ENCODE measurements at places on chromosomes 7 and 10. TPM values are rescaled to one million over a fixed set of nuclear protein-coding genes. Genes with fewer than 3 reads are reported as not detected.

MNX1 gene
- not detected for total RNA-seq

DAGLB gene
- 21.5 TPM for total RNA-seq

PCBD1 gene
- total RNA-seq, result 40.9 TPM

ASZ1 gene
- not detected for total RNA-seq

GRCh38 chr10:26222563-26222962 lies 6.0 kb downstream of the GAD2 start:
- no peak for DNase-seq
- H3K27ac ChIP-seq, result no peak overlapping the region
- H3K36me3 ChIP-seq, result no peaks in the 10 kb centered on the region
- H3K4me3 ChIP-seq, result no peak overlapping the region

DNA sequence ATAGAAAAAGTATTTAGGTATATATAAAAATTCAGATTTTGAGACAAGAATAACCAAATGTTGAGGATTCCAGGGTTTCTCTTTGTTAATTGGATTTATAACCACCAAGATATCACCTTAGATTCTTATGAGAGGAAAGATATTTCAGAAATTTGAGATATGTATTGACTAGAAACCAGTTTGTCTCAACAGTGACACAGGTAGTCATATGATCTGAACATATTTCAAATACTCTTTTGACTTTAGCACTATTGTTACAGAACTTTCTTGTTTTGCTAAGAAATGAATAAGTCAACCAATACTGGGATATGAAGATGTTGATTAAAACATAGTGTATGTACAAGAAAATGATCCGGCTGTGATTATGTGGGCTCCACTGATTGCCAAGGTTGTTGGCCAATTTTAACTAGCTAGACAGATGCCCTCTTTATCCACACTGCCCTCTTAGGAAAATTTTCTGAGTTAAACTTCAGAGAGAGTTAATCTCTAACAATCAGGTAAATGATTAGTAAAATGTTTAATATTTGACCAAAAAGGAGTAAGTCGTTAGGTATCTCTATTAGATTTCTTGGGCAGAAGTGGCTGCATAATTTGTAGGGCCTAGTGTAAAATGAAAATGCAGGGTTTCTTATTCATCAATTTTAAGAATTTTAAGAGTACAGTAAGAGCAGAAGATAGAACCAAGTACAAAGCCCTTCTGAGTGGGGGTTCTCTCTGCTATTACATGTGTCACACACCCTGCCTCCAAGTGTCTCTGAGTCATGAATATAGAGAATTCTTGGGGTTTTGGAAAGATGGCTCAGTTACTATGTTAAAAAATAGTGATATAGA lies 376.0 kb downstream of the TFEC start:
- no peak overlapping the region for H3K4me3 ChIP-seq
- no peaks in the 10 kb centered on the region for H3K4me1 ChIP-seq
- no peak for DNase-seq
- H3K27me3 ChIP-seq, result no peaks in the 10 kb centered on the region
- no peak overlapping the region for H3K27ac ChIP-seq

DNA sequence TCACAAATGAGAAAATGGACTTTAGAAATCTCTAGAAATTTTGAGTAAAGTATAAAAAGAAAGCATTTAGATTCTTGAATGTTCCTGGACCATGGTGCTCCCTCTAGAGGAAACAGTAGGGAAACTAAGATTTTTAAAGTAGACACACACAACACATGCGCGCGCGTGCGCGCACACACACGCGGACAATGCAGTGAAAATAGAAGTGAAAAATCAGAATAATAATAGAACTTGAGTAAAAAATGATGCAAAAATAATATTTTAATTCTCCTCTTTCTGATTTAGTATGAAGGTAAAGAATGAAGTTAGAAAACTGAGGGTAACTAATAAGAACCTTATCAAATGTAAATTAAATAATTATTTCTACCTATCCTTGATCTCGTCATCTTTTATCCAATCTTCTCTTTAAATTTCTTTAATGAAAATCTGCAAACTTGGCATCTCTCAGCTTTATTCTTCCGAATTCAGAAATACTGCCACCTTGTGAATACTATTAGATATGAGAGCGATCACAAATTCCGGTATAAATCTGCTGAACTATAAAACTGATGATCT lies 117.0 kb upstream of the AMPH start:
- no peak for DNase-seq
- no peak overlapping the region for H3K27ac ChIP-seq
- H3K36me3 ChIP-seq, result peaks cover 56% of the 10 kb centered on the region
- H3K4me1 ChIP-seq, result peaks cover 4% of the 10 kb centered on the region

- H3K36me3 ChIP-seq, result peaks cover 10% of the 10 kb centered on the region
- H3K27ac ChIP-seq, result no peak overlapping the region
- no peak overlapping the region for H3K4me3 ChIP-seq
These were observed 38.5 kb downstream of the KCTD7 start for GRCh38 chr7:66667023-66667728.

DNA sequence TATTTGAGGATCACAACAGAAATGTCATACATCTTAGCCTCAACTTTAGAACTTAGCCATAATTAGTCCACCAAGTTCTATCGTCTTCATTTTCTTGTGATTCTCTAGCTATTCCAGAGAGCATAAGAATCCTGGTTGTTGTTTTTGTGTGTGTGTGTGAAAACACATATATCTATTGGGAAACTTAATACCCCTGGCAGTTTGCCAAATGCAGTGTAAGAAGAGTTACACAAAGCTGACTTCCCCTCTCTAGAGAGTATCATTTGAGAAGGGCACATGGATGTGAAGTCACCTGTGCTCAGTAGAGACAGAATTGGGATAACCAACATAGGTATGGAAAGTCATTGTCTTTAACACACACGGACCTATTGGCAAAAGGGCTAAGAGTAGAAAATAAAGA lies 19.3 kb downstream of the FOXI2 start:
- H3K4me1 ChIP-seq, result no peaks in the 10 kb centered on the region
- no peak overlapping the region for H3K4me3 ChIP-seq
- H3K27me3 ChIP-seq, result no peaks in the 10 kb centered on the region
- no peaks in the 10 kb centered on the region for H3K36me3 ChIP-seq
- no peak for DNase-seq

DNA sequence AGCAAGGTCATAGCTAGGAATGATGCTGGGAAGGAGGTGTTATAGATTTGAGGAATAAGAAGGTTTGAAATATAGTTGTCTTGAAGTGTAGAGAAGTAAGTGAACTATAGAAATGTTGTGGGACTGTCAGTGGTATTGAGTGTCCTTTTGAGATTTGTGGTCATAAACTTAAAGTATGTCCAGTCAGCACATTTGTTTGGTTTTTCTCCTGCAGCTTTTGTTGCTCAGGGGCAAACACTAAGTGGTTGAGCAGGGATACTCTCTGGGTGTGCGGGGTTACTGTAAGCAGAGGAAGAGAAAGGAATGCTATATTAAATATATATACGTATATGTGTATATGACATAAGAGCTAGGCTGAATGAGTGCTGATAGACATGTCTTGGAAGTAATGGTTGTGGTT lies 67.1 kb downstream of the HECTD2 start:
- no peak overlapping the region for H3K4me3 ChIP-seq
- peak overlapping the region; percentile 71 for H3K27ac ChIP-seq
- DNase-seq, result no peak
- H3K4me1 ChIP-seq, result peaks cover 10% of the 10 kb centered on the region
- H3K27me3 ChIP-seq, result no peaks in the 10 kb centered on the region

DNA sequence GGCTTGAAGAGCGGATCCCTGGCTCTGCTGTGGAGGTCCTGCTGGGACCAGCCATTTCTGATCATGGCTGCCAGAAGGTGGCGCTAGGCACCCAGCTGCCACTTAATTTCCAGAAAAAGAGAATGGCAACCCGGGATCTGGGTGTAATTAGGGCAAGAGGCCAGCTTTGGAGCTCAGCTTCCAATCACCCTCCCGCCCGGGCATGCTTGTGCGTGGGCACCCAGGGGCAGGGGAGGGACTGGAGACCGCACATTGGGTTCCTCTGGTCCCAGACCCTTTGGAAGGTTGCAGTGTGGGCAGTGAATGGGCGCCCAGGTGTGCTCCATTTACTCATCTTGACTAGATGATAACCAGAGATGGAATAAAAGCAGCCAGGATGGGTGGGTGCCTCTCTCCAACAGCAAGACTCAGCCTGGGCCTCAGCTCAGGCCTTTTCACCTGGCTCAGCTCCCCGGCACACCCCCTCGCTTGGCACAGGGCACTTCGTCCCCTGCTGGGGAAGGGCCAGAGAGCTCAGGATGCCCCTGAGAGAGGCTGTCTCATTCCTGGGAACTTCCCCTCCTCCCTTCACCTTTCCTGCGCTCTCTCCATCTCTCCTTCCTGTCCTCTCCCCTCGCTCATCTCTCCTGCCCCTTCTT lies 14.7 kb downstream of the FAM241B start:
- peaks cover 37% of the 10 kb centered on the region for H3K4me1 ChIP-seq
- H3K36me3 ChIP-seq, result no peaks in the 10 kb centered on the region
- no peaks in the 10 kb centered on the region for H3K27me3 ChIP-seq
- H3K27ac ChIP-seq, result no peak overlapping the region
- DNase-seq, result peak; percentile 89
- no peak overlapping the region for H3K4me3 ChIP-seq

GRCh38 chr10:78550090-78550489 lies 516.4 kb downstream of the RPS24 start:
- no peak overlapping the region for H3K27ac ChIP-seq
- H3K4me3 ChIP-seq, result no peak overlapping the region
- peaks cover 11% of the 10 kb centered on the region for H3K4me1 ChIP-seq
- H3K27me3 ChIP-seq, result peaks cover 73% of the 10 kb centered on the region
- H3K36me3 ChIP-seq, result no peaks in the 10 kb centered on the region

DNA sequence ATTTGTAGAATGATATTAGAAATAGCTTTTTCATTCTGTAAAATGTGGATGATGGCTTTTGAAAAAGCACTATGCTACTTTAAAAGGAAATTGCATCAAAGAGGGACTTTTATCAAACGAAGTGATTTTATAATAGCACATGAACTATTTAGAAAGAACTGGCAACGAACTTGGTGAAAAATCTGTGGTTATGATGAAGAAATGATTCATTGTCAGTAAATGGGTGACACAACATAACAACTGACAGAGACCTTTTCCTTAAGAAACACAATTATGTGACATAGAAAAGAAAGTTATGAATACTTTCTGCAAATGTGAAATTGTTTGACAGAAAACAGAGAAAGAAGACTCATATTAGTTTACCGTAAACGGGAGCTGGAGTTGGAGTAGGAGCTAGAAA lies 60.7 kb upstream of the LAMB4 start:
- peaks cover 5% of the 10 kb centered on the region for H3K4me1 ChIP-seq
- no peak overlapping the region for H3K27ac ChIP-seq
- peaks cover 42% of the 10 kb centered on the region for H3K36me3 ChIP-seq
- DNase-seq, result no peak
- no peak overlapping the region for H3K4me3 ChIP-seq
- no peaks in the 10 kb centered on the region for H3K27me3 ChIP-seq

DNA sequence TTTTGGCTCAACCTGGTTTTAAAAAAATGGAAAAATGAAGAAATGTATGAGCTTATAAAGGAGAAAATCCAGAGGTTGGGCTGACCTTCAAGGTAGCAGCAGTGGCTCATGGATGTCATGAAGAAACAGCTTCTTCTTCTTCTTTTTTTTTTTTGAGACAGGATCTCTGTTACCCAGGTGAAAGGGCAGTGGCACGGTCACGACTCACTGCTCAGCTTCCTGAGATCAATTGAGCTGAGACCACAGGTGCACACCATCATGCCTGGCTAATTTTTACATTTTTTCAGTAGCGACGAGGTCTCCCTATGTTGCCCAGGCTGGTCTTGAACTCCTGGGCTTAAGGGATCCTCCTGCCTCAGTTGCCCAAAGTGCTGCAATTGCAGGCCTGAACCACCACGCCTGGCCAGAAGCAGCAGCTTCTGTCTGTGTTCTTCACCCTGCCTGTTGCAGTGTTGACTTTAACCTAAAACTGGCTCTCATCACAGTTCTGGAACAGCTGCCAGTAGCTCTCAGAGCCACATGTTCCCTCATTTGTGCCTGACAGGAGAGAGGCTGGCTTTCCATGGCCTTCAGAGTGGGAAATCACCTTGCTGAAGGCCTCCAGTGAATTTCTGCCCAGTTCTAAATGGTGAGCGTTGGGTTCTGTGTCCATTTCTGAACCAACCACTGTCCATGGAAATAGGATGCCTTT lies 117.7 kb downstream of the PFKFB3 start:
- no peaks in the 10 kb centered on the region for H3K4me1 ChIP-seq
- no peak overlapping the region for H3K4me3 ChIP-seq
- H3K27ac ChIP-seq, result no peak overlapping the region
- DNase-seq, result no peak

DNA sequence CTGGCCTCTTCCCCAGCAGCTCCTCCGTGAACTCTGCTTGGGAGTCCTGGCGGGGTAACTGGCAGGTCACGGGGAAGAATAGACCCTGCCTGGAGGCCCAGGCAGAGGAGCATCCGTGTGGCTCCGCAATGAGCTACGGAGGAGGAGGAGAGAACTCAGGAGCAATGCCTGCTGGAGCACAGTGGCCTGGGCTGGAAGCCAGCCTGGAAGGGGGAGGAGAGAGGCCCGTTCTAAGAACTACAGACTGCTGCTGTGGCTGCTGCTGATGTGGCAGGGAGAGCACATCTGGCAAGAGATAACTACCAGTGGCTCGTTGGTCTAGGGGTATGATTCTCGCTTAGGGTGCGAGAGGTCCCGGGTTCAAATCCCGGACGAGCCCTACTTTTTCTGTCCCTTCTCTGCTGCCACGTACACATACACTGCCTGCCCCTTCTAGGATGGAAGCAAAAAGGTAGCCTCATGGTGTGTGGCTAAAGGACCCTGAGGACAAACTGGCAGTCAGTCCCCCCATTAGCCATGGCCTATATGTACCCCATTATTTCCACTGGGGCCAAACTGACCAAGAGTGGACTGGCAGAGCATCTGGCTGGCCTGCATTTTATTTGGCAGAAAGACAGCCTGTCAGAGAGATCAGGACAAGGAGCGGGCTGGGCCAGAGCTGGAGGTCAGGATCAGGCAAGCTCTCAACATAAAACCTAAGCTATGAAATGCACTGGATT lies 7.7 kb upstream of the OPN1SW start:
- peaks cover 18% of the 10 kb centered on the region for H3K27me3 ChIP-seq

DNA sequence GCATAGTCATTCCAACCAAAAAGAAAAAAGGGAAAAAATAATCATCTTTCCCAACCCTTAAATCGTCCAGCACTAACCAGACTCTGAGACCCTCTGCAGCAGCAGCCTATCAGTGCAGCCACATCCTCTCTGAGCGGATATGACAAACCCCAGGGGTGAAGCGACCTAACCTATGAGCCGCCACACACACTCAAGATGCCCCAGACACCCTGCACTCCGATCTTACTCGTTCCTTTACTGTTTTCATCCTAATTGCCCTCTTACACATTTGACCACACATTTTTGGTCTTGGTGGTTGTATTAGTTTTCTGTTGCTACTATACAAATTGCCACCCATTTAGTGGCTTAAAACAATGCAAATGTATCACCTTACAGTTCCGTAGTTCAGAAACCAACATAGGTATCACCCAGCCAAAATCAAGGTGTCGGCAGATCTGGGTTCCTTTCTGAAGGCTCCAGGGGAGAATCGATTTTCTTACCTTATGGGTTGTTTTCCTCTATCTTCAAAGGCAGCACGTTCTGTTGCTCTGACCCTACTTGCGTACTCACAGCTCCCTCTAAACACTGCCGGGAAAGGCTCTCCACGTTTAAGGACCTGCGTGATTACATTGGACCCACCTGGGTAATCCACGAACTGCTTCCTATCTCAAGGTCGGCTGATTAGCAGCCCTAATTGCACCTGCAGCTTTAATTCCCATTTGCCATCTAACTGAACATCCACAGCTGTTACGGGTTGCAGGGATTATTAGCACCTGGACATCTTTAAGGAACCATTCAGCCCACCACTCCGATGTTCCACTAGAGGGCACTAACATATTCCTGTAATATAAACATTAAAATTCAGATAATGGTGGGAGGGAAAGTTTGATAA lies 37.3 kb upstream of the PRSS1 start:
- H3K36me3 ChIP-seq, result no peaks in the 10 kb centered on the region
- H3K4me1 ChIP-seq, result no peaks in the 10 kb centered on the region

All from osteocyte (in vitro differentiated cells).